ENCODE measurements at places on chromosomes 13 and 19.

- DNase-seq, result no peak
Measured at GRCh38 chr13:53622456-53622855, 593.8 kb downstream of the OLFM4 start.

- DNase-seq, result no peak
Measured at GRCh38 chr13:43472980-43473379, 313.8 kb downstream of the ENOX1 start.

DNA sequence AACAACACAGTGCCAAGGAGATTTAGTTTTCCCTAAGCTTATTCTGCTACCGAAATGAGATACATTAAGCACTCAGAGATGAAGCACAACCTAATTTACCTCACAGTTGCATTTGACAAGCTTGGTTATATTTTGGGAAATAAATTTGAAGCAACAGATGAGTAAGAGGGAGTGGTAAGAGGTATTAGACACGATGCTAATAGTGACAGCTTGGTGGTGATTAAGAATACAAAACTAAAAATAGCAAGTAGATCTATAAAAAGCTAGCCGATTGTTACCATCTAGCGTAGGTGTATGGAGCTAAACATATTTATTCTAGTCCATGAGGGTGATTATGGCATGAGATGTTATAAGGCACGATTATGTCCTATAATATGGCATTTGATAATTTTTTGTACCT lies 208.5 kb downstream of the PCCA start:
- DNase-seq, result no peak

- DNase-seq, result no peak
Measured at GRCh38 chr19:15400521-15401396, 18.0 kb downstream of the AKAP8L start.

GRCh38 chr13:27425918-27426630 lies 1.7 kb downstream of the GTF3A start:
- peak; percentile 30 for DNase-seq

DNA sequence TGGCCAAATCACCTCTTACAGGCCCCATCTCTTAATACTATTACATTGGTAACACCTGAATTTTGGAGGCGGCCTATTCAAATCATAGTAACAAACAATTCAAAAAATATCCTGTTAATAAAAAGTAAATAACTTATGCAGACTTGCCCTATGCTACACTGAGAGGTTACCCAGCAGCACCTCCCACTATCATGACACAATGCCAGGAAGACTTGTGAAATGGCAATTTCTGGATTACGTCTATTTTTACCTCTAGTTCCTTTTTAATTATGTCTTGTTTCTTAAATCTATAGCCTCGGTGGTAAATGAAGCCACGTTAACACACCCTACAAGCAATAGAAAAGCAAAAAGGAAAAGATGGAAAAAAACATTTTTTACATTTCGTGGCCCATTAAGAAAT lies 6.2 kb upstream of the DZIP1 start:
- no peak for DNase-seq

DNA sequence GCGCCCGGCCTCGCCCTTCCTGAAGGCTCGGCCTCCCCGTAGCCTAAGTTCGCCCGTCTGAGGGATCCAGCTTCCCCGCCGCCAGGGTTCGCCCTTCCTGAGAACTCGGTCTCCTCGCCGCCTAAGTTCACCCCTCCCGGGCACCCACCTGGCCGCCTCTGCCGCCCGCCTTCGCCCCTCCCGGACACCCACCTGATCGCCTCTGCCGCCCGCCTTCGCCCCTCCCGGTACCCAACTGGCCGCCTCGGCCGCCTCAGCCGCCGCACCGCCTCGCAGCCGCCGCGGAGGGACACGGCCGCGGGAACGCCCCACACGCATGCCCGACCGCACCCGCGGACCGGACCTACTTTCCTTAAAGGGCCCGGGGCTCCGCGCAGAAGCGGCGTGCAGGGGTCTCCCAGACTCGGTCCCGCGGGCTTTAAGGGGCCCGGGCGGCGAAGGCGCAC lies at the start of gene MOB3A:
Gene MOB3A, minus strand, starts transcription at position 293 of the 446 bp plus-strand sequence. CDS start 17,766 bp downstream, outside the sequence.
- DNase-seq, result peak; percentile 85

DNA sequence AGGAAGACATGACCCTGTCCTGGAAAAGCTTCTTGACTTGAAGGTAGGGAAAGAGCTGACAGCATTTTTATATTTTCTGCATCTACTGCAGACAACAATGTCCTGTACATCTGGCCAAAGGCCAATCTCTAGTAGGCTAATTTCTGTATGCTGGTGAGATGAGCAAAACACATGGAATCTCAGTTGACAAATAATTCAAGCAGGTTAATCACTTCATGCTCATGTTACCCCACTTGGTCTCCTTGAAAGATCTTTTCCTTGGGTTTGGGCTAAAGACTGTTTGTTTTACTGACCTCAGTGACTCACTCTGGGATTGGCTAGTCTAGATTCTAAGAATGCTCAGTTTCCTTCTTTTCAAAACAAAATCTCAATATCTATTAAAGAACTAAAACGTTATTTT lies 298.8 kb downstream of the LMO7 start:
- DNase-seq, result no peak

DNA sequence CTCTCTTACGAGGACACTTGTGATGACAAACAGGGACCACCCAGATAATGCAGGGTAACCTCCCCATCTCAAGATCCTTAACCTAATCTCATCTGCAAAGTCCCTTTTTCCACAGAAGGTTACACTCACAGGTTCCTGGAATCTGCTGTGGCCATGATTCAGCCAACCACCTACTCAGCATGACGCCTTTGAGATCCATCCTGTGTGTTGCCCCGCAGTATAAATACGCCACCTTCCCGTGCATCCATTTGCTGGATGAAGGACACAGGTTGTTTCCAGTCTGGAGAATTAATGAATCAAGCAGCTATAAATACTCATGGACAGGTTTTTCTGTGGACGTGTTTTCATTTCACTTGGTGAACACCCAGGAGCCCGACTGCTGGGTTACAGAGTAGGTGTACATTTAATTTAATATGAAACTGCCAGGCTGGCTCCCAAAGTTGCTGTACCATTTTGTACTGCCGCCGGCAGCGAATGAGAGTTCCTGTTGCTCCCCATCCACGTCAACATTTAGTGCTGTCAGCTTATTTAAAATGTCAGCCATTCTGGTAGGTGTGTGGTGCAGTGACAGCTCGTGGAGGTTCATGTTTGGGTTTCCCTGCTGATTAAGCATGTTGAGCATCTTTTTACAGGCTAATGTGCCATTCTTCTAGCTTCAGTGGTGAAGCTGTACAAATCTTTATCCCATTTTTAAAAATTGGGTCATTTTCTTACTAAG lies 40.2 kb downstream of the ELL start:
- no peak for DNase-seq
